Heart left ventricle (tissue), 16 donors: ENCODE measurements at places on chromosomes 13 and 19. TPM values are rescaled to one million over a fixed set of nuclear protein-coding genes. Genes with fewer than 3 reads are reported as not detected.

The CPAMD8 gene
- 36.3 TPM for polyA plus RNA-seq

The KLK6 gene
- not detected for polyA plus RNA-seq

- no peak for DNase-seq
Measured at GRCh38 chr19:45716359-45717130, 14.2 kb downstream of the FBXO46 start.

GRCh38 chr13:89923736-89924135 lies 1423.8 kb upstream of the MIR17HG start:
- DNase-seq: no peak

DNA sequence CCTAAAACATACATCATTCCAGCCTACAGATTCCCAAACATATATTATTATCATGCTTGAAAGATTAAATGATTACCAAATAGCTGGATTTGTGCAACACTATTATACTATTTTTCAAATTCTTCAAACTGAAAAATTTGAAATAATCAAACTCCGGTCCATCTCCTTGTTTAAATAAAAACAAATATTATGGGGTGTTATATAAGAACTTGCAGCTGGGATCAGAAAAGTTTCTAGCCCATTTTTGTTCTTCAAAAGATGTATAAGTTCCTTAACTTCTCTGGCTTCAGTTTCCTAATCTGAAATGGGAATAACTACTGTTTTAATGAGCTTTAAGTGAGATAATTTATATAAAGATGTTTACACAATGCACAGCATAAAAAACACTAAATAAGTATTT lies 422.9 kb downstream of the PCDH9 start:
- DNase-seq: no peak

GRCh38 chr13:21703846-21704245 lies 33.0 kb downstream of the FGF9 start:
- DNase-seq: no peak
